IMR-90 (cell line): ENCODE measurements at places on chromosomes 4 and X.
A peak's percentile ranks its signal among the peaks of the same experiment; 100 is the strongest.

DNA sequence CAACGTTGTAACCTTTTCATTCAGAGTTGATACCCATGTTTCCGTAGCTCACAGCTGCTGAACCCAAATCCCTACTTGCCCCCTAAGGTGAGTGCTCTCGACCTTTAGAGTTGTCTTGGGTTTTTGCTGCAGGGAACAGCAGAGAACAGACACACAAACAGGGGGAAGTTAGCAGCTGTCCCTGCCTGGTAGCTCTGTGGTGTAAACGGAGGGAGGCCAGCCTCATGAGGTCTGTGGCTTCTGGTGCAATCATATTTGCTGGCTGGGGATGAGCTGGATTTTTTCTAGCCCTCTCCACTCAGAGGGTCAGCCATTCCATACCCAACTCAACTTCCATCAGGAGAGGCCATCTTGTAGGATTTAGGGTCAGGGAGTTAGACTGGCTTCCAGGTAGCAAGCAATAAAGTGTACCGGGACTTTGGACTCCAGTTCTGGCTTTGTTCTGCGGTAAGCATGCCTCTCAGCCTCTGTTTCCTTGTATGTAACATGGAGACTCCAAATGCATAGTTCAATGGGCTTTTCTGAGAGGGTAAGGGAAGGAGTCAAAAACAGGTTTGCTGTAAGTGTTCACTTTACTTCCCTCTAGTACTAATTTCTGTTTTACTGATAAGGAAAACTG lies 218.9 kb downstream of the MID1IP1 start:
- H3K36me3 ChIP-seq, result no peaks in the 10 kb centered on the region
- H3K4me1 ChIP-seq, result no peaks in the 10 kb centered on the region
- H3K27me3 ChIP-seq, result peaks cover 20% of the 10 kb centered on the region
- no peak for DNase-seq

DNA sequence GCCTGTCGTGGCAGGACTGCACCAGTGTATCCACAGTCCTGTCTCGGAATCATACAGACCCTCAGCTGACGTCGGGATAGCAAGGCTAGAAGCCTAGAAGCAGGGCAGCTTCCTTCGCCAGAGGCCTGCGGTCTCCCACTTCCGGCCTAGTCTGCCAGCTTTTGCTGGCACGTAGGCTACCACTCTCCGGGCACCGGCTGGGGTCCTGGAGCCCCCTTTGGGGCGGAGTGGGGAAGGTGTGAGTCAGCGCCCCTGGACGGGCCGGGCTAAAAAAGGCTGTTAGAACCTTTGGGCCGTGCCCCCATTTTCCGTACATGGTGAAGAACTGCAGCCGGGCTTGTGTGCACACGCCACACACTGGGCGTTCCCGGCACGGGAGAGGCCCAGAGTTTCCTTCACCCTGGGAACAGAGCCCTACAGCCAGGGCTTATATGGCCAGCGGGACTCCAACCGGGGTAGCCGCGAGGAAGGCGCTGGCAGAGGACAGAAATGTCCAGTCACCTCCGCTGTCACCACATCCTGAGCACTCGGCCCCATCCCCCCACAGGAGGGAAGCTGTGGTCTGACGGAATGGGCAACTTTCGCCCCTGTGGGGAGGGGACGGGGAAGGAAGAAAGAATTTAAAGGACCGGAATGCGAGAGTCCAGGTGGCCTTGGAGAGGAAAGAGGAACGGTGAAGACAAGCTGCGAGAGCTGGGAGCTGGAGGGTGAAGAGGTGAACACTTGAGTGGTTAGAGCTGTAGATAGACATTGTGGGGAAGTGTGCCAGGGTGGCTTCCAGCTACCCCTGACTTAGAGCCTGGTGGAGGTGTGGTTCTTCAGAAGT lies 4.6 kb downstream of the MAGIX start:
- no peaks in the 10 kb centered on the region for H3K36me3 ChIP-seq
- H3K27me3 ChIP-seq, result no peaks in the 10 kb centered on the region
- peaks cover 9% of the 10 kb centered on the region for H3K4me1 ChIP-seq
- peak; percentile 73 for DNase-seq

DNA sequence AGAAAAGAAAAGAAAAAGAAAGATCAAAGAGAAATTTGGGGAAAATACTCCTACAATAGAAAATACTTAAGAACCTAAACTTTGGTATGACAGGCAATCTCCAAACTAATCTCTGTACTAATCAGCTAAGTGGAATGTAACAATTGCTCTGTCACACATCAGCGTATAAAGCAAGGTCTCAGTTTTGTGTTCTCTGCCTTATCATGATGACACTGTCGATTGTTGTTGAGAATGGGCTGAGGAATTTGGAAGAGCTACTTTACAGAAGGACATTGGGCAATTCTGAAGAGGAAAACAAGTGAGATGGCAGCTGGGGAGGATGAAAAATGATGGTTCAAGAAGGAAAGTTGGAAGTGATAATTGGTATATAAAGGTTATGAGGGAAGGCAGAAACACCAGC lies 486.0 kb upstream of the HTR2C start:
- H3K4me3 ChIP-seq, result no peak overlapping the region
- no peaks in the 10 kb centered on the region for H3K36me3 ChIP-seq
- no peaks in the 10 kb centered on the region for H3K4me1 ChIP-seq

GRCh38 chrX:64202808-64203325 lies 2.6 kb downstream of the AMER1 start:
- no peaks in the 10 kb centered on the region for H3K36me3 ChIP-seq
- H3K27me3 ChIP-seq, result no peaks in the 10 kb centered on the region; the same call in 1 of the 2 replicates
- peak; percentile 16 for DNase-seq

GRCh38 chrX:67780694-67781109 lies 236.9 kb downstream of the AR start:
- peak; percentile 78 for DNase-seq
- no peak overlapping the region for H3K4me3 ChIP-seq
- no peaks in the 10 kb centered on the region for H3K4me1 ChIP-seq
- H3K27ac ChIP-seq, result peak overlapping the region; percentile 70; the same call in 1 of the 2 replicates
- no peaks in the 10 kb centered on the region; the same call in 1 of the 2 replicates for H3K27me3 ChIP-seq

- H3K4me1 ChIP-seq, result peaks cover 3% of the 10 kb centered on the region; the same call in 1 of the 2 replicates
- no peak overlapping the region for H3K27ac ChIP-seq
- H3K27me3 ChIP-seq, result no peaks in the 10 kb centered on the region
- H3K36me3 ChIP-seq, result no peaks in the 10 kb centered on the region
Observed at GRCh38 chr4:11497212-11497806, 68.6 kb upstream of the HS3ST1 start.

DNA sequence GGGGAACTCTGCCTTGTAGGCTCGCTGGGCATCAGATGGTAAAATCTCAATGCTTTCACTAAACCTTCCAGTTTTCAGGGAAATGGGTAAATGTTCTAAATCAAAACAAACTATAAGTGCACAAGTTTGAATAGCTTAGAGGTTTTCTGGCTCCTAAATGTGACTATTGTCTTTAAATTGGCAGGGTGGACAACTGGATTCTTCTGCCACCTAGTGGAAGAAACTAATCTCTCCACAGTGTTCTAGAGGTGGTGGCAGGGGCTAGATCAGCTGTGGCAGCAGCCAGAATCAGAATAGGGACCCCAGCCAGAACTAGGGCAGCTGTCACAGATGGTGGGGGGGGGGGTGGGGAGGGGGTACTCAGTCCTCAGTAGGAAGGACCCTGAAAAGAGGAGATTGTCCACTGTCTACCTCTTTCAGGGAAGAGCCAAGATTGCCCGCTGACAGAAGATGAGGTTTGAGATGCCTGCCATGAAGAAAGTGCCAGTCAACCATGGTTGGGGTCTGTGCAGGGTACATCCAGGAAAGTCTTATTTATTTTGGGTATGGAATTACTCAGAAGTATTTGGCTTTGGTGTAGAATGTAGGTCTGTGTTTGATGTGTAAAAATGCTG lies 201.4 kb downstream of the CCNG2 start:
- peaks cover 5% of the 10 kb centered on the region for H3K27me3 ChIP-seq
- H3K4me3 ChIP-seq, result no peak overlapping the region
- no peak overlapping the region for H3K27ac ChIP-seq
- H3K4me1 ChIP-seq, result no peaks in the 10 kb centered on the region
- DNase-seq, result peak; percentile 40

GRCh38 chr4:4857809-4858508 lies 1.5 kb upstream of the MSX1 start:
- H3K27ac ChIP-seq, result no peak overlapping the region
- no peaks in the 10 kb centered on the region for H3K36me3 ChIP-seq
- no peak overlapping the region for H3K4me3 ChIP-seq
- H3K27me3 ChIP-seq, result peaks cover 41% of the 10 kb centered on the region
- H3K4me1 ChIP-seq, result no peaks in the 10 kb centered on the region; the same call in 1 of the 2 replicates
- no peak for DNase-seq

DNA sequence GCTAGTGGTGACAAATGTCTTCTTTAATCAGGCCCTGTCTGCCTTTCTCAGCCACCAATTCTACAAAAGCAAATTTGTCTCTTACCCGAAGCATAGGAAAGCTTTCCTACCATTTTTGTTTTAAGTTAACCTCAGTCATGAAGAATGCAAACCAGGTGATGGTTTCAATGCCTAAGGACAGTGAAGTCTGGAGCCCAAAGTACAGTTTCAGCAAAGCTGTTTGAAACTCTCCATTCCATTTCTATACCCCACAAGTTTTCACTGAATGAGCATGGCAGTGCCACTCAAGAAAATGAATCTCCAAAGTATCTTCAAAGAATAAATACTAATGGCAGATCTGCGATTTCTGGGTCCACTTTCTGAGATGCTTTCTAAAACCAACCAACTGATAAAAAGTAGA lies 23.9 kb downstream of the SRD5A3 start:
- H3K27me3 ChIP-seq, result no peaks in the 10 kb centered on the region
- H3K27ac ChIP-seq, result no peak overlapping the region
- peaks cover 4% of the 10 kb centered on the region; the same call in 1 of the 2 replicates for H3K4me1 ChIP-seq
- H3K36me3 ChIP-seq, result no peaks in the 10 kb centered on the region
- H3K4me3 ChIP-seq, result no peak overlapping the region

DNA sequence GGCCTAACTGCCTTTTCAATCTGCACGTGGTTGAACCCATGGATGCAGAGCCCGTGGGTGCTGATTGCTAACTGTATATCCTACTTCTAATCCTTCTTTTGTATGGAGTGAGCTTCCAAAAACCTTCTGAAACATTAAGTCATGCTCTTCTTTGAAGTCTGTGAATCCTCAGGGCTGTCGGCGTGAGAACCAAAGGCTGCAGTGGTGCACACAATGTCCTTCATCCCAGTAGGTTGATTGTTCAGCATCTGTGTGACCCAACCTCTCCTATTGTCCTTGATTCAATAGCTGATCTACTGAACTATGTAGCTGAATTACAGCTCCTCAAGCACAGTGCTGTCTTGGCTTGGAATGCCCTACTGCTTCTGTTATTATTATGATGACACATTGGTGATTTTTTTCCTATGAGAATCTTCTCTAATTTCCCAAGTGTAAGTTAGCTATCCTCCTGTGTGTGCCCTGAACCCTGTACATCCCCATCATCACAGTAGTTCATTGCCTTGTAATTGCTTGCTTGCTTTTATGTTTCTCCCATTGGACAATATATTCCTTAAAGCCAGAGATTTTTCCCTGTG lies 294.6 kb downstream of the TRIML1 start:
- H3K36me3 ChIP-seq, result no peaks in the 10 kb centered on the region
- DNase-seq, result peak; percentile 60
- no peaks in the 10 kb centered on the region for H3K27me3 ChIP-seq
- H3K4me1 ChIP-seq, result peaks cover 3% of the 10 kb centered on the region; the same call in 1 of the 2 replicates

DNA sequence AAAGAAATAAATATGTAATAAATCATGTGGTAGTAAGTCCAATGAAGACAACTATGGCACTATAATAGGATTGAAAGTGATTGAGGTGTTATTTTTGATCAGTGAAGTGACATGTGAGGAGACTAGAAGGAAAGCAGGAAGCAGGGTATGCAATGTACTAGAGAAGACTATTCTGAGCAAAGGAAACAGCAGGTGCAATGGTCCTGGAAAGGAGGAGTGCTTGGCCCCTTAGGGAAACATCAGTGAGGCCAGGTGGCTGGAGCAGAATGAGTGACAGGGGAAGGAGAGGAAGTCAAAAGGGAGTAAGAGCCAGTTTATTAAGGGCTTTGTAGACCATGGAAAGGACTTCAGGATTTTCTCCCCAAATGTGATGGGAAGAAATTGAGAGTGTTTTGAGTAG lies 207.6 kb upstream of the HCCS start:
- no peak overlapping the region for H3K4me3 ChIP-seq
- no peaks in the 10 kb centered on the region for H3K36me3 ChIP-seq
- H3K4me1 ChIP-seq, result peaks cover 4% of the 10 kb centered on the region; the same call in 1 of the 2 replicates

DNA sequence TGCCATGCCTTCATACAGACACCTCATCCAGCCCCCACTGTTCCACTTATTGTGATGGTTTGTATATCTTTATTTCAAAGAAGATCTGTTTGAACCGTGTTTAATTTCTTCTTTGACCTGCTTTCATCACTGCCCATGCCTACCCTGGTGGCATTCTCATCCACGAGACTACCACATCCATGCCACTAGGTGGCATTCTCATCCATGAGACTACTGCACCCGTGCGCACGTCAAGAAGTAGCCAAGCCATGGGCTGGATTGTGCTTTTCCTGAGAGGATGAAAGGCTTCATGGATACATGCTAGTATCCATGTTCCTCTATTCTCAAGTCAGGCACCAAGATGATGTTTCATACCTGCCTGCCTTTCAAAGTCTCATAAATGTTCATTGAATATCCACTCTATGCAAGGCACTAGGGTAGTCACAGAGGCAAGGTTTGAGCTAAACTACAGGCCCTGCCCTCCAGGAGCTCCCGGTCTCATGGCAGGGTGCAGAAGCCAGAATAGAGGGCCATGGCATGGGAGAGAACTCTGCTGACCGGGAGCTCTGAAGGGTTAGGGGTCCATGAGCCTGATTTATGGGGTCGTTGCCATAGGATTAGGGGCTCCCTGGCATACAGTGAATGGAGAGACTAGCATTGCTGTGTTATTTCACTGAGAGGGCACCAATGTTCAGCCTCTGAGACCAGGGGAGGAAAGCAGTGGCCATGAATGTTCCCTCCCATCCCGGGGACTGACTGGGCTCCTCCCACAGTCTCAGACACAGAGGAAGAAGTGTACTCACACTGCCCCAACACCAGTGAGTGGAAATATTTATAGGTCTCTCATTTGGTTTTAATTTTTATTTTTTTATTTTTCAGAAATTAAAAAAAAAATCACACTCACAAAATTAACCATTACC lies 24.8 kb upstream of the EOLA2 start:
- no peaks in the 10 kb centered on the region for H3K36me3 ChIP-seq
- H3K27me3 ChIP-seq, result no peaks in the 10 kb centered on the region
- no peak overlapping the region for H3K4me3 ChIP-seq

GRCh38 chr4:183321079-183321478 lies 1.0 kb upstream of the CLDN22 start:
- no peak overlapping the region for H3K4me3 ChIP-seq
- peaks cover 2% of the 10 kb centered on the region; the same call in 1 of the 2 replicates for H3K4me1 ChIP-seq
- no peak overlapping the region for H3K27ac ChIP-seq
- DNase-seq, result no peak
- H3K36me3 ChIP-seq, result peaks cover 4% of the 10 kb centered on the region

- no peak overlapping the region for H3K4me3 ChIP-seq
- H3K4me1 ChIP-seq, result peaks cover 4% of the 10 kb centered on the region
- peak; percentile 4 for DNase-seq
- peaks cover 2% of the 10 kb centered on the region; the same call in 1 of the 2 replicates for H3K27me3 ChIP-seq
Observed at GRCh38 chrX:55011294-55011693, 11.1 kb downstream of the APEX2 start.

GRCh38 chr4:185283723-185284122 lies 74.3 kb downstream of the SNX25 start:
- no peak overlapping the region for H3K4me3 ChIP-seq
- no peaks in the 10 kb centered on the region for H3K27me3 ChIP-seq
- H3K4me1 ChIP-seq, result peaks cover 8% of the 10 kb centered on the region
- peak; percentile 69 for DNase-seq
